ENCODE measurements at places on chromosomes 1 and 21.
A peak's percentile ranks its signal among the peaks of the same experiment; 100 is the strongest.

- DNase-seq = no peak
Measured at GRCh38 chr1:3113047-3113740, 44.2 kb downstream of the PRDM16 start.

DNA sequence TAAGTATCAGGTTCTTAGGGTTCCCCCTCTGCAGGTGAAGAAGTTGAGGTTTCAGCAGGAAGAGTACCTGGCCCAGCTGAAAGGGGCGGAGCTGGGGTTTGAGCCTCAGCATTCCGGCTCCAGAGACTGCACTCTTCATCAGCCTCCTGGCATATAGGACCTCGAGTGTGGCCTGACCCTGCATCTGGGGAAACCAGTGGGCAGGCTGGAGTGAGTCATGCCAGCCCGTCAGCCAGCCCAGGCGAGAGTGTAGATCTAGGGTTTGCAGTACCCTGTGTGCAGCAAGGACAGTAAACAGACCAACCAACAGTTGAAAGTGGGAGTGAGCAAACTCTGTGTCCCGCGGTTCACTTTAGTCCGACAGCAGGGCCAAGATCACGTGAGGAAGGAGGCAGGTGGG lies 14.1 kb downstream of the MFSD2A start:
- no peak for DNase-seq

DNA sequence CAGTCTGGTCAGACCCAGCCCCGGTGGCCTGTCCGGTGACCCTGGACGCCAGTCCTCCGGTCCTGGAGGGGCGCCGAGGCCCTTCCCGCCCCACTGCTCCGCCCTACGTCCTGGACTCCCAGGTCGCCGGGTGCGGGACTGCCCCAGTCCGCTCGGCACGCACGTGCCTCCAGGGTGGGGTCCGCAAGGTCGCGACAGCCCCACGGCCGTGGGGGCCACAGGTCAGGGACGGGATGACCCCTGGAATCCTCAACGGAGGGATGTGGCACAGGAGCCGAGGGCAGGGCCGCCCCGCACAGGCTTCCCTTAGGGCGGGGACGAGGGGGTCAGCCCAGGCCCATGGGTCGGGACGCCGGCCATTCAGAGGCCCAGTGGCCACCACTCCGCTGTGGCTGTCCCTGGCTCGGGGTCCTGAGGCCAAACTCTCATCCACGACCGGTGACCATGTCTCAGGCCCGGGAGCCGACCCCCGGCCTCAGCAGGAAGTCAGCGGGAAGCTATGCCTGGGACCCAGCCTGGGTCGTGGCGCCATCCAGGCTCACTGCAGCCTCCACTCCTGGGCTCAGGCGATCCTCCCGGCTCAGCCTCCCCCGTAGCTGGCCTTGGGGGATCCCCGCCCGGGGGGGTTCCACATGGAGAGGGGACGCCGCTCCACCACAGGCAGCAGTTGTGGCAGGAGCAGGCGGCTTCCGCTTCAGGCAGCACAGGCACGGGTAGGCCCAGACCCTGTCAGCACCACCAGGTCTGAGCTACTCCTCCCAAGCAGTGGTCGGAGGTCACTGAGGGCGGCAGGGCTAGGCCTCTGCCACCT lies 599 bp upstream of the TMEM240 start:
- DNase-seq = no peak

GRCh38 chr1:187549540-187549939 lies 720.8 kb downstream of the PLA2G4A start:
- no peak for DNase-seq

DNA sequence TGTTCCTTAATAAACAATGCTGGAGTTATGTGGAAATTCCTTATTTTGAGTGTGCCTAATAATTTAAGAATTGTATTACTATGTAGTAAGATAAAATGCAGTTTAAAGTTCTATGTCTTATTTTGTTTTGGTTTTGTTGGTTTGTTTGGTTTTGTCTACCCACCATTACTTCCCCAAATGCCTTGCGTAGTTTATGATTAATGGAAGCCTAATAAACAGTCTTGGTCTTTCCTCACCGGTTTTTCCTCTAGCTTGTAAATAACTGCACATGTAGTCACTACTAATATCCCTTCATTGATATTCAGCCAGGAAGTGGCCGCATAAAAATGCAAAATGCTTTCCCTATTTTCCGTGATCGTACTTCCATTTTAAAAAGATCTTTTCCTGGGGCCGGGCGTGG lies 2.9 kb downstream of the SDCCAG8 start:
- no peak for DNase-seq

GRCh38 chr1:44932151-44932550 lies 54.2 kb downstream of the EIF2B3 start:
- DNase-seq = no peak

DNA sequence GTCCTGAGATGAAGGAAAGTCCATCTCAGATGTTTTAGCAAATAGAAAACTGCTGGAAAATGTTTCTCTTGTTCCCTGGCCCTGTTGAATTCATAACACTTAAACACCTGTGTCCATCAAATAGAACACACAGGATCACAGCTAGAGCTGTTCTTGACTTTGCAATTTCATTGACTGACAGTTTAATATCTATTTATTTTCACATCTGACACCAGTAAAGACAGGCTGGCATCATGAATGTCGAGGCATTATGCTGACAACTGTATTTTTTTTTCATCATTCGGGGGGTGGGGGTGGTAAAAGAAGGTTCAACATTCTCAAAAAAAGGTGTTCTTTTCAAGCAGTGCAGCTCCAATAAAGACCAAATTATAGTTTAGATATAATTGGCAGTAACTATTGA lies 591.2 kb upstream of the PTBP2 start:
- no peak for DNase-seq

DNA sequence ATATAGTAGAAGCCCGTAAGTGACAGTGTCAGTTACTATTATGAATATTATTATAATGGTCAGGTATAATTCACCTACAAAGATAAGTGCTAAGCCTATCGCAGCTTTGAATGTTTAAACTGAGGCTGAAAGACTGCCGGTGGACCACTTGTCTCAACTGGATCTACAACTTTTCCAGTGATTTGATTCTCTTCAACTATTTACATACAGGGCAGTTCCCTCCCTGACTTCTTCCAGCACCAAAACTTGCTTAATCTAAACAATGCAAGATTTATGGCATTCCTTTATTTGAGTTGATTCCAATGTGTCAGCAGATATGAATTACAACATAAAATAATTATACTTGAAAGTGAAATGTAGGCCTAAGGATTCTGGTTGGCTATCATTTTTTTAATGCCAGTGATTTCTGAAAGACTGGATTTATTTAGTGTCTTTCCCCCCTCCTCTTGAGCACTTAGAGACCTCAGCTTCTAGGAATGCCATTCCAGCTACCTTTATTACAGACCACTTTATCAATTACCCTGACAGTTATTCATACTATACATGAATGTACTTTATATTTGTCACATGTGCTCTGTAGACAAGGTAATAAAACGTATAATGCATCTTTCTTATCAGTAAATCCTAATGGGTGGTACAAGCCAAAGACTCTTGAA lies 153.3 kb upstream of the C8B start:
- no peak for DNase-seq

GRCh38 chr21:41419921-41420862 lies 5.8 kb upstream of the MX1 start:
- DNase-seq = peak; percentile 27

DNA sequence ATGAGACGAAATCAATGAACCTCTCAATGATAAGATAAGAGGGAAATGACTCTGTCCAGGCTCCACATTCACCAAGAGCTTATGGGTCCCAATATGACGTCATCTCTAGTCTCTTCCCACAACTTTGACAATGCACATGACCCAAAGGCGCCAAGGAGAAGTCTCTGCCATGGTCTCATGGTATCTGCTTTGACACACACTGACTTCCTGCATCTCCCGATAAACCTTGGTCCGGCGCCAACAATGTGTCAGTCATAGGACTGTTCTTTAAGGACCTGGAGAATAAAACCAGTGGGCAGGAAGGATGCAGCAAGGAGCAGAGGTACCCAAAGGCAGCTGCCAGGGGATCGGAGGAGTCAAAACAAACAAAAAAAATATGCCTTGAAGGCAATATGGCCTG lies 46.9 kb upstream of the TMEM51 start:
- no peak for DNase-seq

DNA sequence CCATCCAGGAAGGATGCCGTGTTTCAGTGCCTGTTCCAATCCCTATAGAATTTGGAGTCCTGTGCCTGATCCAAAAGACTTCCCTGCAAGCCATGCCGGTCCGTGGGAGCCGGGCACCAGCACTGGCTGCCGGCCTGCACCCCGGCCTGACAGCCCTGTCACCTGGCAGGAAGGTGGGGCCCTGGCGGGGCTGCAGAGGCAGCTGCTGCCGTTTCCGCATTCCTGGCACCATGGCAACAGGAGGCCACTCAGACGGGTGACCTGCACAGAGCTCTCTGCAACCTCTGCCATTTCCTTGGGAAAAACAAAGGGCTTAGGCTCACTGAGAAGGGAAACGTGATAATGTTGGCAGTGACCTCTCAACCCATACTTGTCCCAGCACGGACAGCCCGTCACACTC lies 63.2 kb upstream of the TMEM51 start:
- DNase-seq = no peak

- no peak for DNase-seq
Measured at GRCh38 chr1:199946305-199947155, 81.0 kb upstream of the NR5A2 start.

GRCh38 chr1:211352985-211353515 lies 26.4 kb downstream of the TRAF5 start:
- DNase-seq = peak; percentile 33

- no peak for DNase-seq
Measured at GRCh38 chr1:89530444-89531089, 5.9 kb downstream of the LRRC8B start.

- DNase-seq = no peak
Measured at GRCh38 chr1:171913385-171913784, 72.1 kb downstream of the DNM3 start.

DNA sequence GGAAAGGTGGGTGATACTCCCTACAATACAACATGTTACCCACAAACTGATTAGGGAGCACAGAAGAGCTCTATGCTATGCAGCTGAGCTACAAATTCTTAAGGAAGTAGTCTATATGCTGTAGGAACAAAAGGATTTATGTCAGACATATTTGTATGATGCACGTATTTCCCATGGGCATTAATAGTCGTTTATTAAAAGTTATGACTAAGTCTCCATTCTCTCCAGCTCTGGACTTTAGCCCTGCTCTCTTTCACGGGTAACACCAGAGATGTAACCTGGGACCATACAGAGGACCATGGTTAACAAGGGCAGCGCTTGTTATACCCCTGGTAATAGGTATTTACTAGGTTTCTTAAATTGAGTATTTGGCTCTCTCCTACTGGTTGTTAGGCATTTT lies 168.2 kb upstream of the C1orf105 start:
- DNase-seq = no peak

- DNase-seq = no peak
Measured at GRCh38 chr1:10280439-10281350, 70.3 kb downstream of the KIF1B start.

DNA sequence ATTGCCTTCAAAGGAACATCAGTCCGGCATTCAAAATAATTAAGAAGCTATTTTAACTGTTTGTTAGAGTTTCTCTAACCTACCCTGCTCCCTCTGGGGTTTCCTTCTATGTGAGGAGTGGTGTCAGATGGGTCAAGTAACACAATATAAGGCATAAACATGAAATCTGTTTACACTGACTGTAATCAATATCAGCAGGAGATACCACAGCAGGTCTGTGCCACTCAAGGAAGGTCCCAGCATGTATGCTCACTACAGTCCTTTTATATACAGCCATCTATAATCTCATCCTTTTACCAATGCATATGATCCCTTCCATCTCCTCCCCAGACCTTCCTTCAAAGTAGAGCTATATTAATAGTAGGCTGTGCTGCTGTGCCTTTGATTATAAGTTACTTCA lies 25.4 kb downstream of the EEIG2 start:
- DNase-seq = no peak

GRCh38 chr21:23101111-23101510 lies 2102.9 kb downstream of the NCAM2 start:
- no peak for DNase-seq

DNA sequence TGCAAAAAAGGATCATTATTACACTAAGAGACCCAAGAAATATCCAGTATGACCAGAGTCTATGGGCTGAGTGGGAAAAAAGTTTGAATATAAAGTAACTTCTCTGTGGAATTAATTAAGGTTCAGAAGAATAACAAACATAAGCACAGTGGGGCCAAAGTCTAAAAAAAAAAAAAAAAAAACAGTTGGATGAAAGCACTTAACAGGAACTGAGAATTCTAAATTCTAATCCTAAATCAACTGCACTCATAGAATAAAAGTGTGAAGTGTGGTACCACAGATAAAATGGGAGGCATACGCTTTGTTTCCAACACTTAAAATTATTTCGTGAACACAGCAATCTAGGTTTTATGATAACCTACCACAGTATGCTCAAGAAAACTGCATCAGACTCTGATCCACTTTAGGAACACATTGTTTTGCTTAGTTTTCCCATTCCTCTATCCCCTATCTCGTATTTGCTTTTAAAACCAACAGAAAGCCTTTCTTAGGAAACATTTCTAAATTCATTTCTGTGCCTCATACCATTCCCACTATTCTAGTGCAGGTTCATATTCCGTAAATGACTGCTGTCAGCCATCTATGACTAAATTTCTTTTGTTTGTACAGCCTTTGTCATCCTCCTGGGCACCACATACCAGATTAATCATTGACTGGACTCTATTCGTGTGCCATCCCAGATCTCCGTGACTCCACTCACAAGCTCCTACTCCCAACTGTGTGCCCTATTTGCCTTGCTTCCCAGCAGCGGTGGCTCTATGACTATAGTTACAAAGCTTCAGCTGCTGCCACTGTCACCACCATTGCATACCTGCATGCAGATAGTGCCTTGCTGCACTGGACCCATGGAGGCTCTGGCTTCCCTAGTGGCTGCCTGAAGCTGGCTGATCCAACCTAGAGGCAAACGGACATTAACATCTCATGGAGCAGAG lies 24.9 kb downstream of the CHML start:
- DNase-seq = no peak

DNA sequence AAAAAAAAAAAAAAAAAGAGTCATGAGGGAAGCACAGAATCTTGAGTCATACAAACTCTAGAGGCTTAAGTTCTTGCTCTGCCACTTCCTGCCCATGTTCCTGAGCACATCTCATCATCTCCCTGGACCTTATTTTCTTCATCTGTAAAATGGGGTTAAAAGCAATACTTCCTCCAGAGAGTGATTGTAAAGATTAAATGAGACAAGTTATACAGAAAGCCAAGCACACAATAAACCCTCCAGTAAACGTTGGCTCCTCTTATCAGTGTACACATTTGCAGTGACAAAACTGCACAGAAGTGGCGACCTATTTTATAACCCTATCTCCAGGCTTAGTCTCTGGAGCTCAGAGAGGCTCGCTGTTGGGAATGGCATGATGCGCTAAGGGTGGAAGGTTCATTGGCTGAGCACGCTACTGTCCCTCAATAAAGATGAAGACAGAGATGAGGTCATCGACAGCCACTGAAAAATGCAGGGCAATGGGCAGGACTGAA lies 82.1 kb downstream of the RRAGC start:
- no peak for DNase-seq

GRCh38 chr1:180157108-180157507 lies 2.4 kb downstream of the QSOX1 start:
- DNase-seq = no peak

- DNase-seq = peak; percentile 23
Measured at GRCh38 chr1:212595787-212596714, 12.5 kb upstream of the ATF3 start.

- DNase-seq = no peak
Measured at GRCh38 chr1:60160141-60160540, 86.6 kb upstream of the C1orf87 start.

All from activated gamma-delta T cell treated with anti-CD3 and anti-CD28 coated beads, Interleukin-2, amount 50 U/mL, for 16 hours (primary cell).